Activated CD4-positive, alpha-beta T cell treated with anti-CD3 and anti-CD28 coated beads, Interleukin-2, Interleukin-6, amounts not matched to agents 100 ng/mL and 50 ng/mL, durations not matched to agents 16 hours and 8 hours (primary cell): ENCODE measurements at places on chromosomes 6 and 20.
A peak's percentile ranks its signal among the peaks of the same experiment; 100 is the strongest.

- DNase-seq: no peak
These were observed 29.4 kb upstream of the ZBP1 start for GRCh38 chr20:57649617-57650015.

- DNase-seq: peak; percentile 39
These were observed 78.3 kb downstream of the TBX18 start for GRCh38 chr6:84685983-84686584.

DNA sequence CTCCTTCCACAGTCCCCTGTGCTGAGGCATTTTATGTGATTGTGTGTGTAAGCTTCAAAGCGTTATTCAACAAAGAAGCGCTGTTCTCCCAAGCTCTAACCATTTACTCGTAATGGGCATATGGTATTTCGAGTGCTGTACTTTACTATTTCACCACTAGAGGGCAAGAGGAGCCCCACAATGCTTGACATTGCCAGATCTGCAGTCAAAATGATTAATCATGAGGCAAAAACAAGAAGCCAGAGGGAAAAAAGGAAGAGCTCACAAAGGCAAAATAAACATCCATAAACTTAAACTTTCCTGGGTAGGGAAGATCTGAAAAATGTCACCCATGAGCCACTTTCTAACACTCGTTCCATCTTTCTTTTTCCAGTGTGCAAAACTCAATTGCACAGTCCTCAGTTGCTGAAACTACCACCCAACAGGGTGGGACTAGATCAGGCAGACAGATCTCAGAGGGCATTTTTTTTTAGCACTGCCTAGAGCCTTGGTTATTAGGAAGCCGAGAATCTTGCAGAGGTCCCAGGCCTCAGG is 215.0 kb upstream of the PLCB4 start:
- DNase-seq: peak; percentile 58

DNA sequence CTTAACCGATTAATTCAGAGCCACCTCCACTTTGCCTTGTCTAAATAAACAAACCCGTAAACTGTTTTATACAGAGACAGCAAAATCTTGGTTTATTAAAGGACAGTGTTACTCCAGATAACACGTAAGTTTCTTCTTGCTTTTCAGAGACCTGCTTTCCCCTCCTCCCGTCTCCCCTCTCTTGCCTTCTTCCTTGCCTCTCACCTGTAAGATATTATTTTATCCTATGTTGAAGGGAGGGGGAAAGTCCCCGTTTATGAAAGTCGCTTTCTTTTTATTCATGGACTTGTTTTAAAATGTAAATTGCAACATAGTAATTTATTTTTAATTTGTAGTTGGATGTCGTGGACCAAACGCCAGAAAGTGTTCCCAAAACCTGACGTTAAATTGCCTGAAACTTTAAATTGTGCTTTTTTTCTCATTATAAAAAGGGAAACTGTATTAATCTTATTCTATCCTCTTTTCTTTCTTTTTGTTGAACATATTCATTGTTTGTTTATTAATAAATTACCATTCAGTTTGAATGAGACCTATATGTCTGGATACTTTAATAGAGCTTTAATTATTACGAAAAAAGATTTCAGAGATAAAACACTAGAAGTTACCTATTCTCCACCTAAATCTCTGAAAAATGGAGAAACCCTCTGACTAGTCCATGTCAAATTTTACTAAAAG is 2.7 kb downstream of the FOXC1 start:
- DNase-seq: no peak

DNA sequence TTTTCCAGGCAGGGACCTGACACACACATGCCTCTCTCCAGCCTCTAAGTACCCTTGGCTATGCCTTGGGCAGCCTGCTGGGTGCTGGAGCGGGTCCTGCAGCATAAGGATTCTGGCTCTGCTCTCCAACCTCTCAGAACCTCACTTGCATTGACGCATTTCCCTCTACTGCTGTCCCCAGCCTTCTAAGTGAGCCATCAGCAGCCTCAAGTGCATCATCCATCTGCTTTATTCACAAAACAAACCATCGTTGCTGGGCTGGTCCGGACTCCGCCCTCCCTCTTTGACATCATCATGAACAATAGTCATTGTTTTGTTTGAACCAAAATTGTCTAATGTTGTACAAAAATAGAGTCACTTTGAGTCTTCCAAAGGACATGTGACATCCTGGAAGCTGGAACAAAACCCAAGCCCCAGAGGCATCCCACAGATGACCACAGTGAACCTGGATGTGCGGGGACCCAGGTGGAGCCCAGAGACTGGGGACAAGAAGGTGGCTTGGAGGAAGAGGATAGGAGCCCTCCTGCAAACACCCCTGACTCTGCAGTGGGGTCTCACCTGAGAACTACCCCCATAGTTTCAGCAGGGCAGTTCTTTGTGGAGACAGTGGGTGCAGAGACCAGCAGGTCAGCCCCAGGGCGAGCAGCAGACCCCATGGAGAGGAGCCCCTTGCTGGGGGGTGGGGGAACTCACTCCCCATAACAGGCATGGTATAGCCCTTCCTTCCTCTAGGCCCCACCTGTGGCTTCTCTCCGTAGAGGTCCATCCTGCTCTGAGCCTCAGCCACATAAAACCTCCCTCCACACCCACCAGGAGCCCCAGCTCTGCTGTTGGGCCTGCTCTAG is 230.1 kb downstream of the SYNDIG1 start:
- DNase-seq: no peak

- DNase-seq: no peak
These were observed 161.1 kb upstream of the DTNBP1 start for GRCh38 chr6:15823838-15824414.

DNA sequence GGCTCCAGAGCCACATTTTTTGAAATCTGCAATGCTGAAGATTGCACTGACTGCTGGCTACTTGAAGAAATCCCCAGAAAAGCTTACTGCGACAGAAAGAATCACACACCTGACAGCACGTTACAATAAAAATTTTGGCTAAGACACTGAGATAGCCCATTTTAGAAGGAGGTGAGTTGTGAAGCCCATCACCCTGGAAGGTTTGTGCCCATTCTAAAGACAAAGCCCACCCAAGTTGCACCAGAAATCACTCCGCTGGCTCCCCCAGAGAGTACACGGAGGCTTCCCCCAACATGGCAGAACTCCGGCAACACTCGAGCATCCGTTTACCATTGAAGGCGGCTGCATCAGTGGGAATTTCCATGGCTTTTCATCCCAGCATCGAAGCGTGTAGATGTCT is 29.4 kb downstream of the LPA start:
- DNase-seq: no peak

DNA sequence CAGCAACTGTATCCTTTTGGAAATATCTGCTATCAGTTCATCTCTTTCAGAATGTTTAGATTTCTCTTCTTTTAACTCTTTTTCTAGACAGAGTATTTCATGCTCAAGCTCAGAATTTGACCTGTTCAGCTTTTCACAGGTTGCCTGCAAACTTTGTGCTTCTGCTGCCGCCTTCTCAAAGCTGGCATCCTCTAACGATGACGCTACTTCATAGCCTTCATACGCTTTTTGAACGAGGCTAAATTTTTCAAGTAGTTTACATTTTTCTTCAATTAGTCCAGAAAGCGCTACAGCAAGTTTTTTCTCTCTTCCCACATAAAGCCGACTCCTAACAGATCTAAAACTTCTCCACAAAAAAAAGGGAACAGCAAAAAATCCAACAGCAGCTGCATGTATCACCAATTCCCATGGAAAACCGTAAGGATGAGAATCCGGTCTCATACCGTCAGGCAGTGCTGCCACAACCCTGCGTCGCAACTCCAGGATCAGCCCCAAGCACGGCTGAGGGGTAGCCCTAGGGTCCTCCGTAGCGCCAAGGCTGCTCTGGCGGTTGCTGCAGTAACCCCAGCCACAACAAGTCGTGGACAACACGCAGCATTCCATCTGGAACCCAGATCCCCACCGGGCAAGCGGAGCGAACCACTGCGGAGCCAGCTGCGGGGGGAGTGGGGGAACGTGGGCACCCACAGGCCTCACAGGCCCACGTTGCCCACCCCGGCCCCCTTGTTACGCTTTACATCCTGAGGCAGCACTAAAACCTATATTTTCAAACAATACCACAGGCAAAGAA is 30.6 kb downstream of the DACT2 start:
- no peak for DNase-seq

DNA sequence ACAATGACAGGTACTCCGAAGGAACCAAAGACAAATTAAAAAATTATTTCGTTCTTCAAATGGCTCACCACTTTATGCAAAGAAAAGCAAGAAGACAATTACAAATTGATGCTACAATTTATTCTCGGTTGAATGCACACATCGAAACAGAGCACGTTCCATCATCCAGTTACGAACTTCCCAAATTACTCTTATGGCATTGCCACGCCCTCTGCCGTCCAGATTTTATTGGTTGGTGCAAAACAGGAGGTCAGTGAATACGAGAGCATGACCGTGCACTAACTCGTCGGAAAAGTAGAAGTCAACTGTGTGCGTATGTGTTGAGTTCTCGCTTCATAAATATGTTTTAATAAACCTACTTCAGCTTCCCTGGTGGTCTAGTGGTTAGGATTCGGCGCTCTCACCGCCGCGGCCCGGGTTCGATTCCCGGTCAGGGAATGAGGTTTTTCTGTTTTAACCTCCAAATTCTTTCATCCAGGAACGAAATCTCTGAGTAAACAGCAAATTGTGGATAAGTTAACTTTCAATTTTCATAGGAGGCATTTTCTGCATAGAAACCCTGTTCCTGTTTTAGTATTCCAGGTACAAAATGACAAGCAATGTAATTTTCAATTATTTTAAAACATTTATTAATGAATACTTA is 23.2 kb downstream of the ZNF311 start:
- peak; percentile 87 for DNase-seq

- DNase-seq: no peak
These were observed 202.6 kb downstream of the PLCB1 start for GRCh38 chr20:8334641-8335040.

DNA sequence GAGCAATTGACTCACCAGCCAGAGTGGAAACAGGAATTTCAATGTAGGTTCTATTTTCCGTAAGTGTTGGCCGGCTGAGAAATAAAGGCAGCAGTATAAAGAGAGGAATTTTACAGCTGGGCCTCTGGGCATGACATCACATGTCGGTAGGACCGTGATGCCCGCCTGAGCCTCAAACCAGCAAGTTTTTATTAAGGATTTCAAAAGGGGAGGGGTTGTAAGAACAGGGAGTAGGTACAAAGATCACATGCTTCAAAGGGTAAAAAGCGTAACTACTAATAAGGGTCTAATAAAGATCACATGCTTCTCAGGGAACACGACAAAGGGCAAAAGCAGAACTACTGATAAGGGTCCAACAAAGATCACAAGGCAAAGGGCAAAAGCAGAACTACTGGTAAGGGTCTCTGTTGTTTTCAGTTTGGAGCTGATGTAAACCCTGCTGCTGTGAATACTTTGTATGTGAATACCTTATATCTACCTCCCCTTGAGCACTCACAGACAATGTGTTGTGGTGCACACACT is 9.0 kb upstream of the TULP4 start:
- no peak for DNase-seq

DNA sequence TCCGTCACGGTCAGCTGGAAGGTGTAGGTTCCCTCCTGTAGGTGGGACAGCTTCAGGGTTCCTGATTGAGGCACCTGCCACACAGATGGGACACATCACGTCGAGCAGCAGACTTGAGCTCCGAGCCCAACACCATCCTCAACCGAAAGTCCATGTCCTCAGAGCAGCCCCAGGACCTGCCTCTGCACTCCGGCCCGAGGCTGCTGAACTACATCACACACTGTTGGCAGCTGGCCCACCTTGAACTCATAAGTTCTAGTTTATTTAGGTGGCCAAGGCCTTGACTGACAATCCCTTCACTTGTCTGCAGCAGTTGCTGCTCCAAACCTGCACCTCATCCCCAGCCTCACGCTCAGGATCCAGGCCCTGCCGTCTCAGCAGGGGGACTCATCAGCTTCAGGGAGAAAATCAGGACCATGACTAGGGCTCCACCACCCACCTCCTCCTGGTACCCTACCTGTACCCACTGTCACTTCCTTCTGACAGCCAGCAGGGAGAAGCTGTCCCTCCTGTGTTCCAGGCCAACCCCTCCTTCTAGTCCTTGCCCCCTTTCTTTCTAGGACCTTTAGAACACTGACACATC is 21.0 kb downstream of the LRP11 start:
- no peak for DNase-seq

DNA sequence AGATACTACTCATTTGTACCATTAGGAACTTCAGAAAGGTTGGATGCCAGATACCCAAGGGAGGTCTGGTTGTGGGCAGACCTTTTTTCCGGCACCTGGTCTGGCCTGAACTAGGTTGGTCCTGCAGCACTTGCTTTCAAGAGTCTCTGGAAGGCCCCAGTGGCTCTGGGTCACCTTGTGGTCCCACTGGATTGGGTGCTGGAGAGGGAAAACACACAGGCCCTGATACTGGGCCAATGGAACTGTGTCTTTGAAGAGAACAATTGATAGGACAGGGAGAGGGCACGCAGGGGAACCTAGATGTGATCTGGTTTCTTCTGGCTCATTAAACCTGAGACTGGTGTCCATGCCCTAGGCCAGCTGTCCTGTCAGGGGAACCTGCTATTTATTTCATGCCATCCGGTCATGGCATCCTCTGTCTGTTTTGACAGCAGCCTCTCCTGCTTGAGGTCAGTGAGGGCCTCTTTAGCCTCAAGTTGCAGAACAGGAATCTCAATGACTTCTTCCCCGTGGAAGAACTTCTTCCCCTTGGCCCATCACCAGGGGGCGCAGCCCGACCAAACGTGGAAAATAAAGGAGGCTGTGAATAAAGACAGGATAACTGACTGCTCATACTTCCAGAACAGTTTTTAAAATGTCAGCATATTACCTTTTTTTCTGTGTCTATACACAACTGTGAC is 25.0 kb downstream of the TAF8 start:
- peak; percentile 69 for DNase-seq
